ENCODE measurements at places on chromosomes 4 and X. TPM values are rescaled to one million over a fixed set of nuclear protein-coding genes. Genes with fewer than 3 reads are reported as not detected.
A peak's percentile ranks its signal among the peaks of the same experiment; 100 is the strongest.

DNA sequence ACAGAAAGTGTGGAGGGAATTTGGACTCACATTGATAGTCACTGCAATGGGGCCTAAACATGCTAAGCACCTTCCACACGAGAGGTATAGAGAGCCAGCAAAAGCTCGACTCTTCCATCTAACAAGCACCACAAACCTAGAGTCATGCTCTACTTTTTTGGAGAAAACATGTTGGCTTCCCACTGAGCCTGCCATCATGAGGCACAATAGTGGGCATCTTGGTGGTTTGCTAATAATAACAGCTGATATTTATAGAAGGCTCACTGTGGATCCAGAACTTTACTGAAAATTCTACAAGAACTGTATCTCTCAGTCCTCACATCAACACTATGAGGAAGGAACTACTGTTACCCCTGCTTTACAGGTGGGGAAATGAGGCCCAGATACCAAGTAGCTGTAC lies 26.6 kb downstream of the MAML3 start:
- DNase-seq, result no peak

CHRNA9 gene
- total RNA-seq, result 0.49 TPM

SLC9B1 gene
- 1.4 TPM for total RNA-seq

- peak; percentile 11 for DNase-seq
These were observed 77.1 kb downstream of the ZFYVE28 start for GRCh38 chr4:2341261-2341841.

CXCL6 gene
- 0.71 TPM for total RNA-seq

AVPR2 gene
- 1.2 TPM for total RNA-seq

ADH7 gene
- 9.2 TPM for total RNA-seq

DNA sequence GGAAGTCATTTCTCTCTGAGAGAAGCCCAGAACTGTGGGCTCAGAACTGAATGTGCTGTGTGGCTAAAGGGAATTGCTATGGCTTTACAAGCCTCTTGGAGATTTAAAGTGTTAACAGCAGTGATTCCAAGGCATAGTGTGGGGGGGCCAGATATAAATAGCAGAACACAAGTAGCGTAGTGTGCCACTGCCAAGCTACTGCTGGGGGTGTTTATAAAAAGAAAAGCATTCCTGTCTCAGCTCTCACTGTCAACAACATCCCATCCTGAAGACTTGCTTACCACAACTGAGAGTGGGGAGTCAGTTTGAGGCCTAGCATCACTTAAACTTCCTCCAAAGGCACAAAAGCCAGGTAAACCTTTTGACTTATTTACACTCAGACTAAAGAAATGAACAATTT lies at the start of gene ART3:
ART3 (plus strand) TSS at position 242 of the 400 bp plus-strand sequence. CDS start 1,181 bp downstream, outside the sequence.
- DNase-seq, result no peak

CHRDL1 gene
- total RNA-seq, result 52.5 TPM

DNA sequence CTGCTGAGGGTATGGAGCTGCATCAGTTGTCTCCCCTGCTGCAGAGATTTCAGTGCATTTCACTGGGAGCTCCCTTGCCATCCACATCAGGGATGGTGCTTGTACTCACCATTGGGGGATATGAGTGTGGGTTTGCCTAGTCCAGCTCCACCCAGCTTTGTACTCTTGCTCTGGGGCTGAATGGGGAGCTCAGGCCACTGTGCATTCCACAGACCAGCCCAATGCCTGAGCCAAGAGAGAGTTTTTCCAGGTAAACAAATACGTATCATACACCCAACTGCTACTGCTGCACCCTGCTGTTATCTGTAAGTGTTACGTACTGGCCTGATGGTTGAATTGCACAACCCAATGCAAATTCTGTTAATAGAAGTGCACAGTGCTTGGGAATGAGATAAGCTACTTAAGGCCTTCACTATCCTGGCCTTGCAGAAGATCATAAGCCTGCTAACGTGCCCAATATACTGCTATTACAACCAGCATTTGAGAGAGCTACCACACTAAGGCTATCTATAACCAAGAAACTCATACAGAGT lies 205.0 kb upstream of the DMD start:
- no peak for DNase-seq

DNA sequence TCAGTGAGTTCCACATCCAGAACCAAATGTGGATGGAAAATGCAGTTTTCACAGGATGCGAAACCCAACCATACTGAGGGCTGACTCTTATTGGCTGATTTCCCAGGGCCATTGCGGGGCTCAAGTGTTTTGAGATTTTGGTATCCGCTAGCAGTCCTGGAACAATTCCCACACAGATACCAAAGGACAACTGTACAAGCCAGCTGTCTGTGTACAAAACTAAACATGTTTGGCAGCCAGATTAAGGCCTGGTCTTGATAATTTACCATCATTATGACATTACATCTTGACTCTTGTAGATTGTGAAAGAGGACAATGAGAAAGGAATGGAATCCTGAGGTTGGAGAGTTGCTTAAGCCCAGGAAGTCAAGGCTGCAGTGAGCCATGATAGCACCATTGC lies 121.9 kb downstream of the DKK2 start:
- no peak for DNase-seq

All from upper lobe of left lung (tissue), 6 donors.